ENCODE measurements at places on chromosomes 13 and 19.

GRCh38 chr13:32426990-32427851, 709 bp downstream of the N4BP2L1 start:
- no peak for DNase-seq

DNA sequence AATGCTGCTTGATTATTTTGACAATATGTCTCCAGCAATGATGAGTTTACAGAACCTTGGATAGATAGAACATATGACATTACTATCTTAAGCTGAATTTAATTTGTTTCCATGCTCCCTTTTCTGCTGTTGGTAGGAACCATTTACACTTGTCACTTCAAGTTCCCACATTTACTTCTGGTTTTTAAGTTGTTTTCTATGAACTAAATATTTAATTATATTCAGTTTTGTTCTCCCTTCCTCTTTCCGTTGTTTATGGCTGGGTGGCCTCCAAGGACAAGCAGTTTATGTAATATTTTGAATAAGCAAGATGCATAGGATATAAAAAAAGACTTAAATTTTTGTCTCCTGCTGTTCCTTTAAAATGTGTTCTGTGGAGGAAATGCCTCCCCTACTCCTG, 860.6 kb downstream of the GPC5 start:
- DNase-seq, result no peak

- DNase-seq, result no peak
Observed at GRCh38 chr19:51830274-51830673, 35.3 kb downstream of the FPR3 start.

- DNase-seq, result no peak
Observed at GRCh38 chr13:71516521-71516920, 350.5 kb downstream of the DACH1 start.

- no peak for DNase-seq
Observed at GRCh38 chr13:103876571-103876970, 810.4 kb upstream of the SLC10A2 start.

DNA sequence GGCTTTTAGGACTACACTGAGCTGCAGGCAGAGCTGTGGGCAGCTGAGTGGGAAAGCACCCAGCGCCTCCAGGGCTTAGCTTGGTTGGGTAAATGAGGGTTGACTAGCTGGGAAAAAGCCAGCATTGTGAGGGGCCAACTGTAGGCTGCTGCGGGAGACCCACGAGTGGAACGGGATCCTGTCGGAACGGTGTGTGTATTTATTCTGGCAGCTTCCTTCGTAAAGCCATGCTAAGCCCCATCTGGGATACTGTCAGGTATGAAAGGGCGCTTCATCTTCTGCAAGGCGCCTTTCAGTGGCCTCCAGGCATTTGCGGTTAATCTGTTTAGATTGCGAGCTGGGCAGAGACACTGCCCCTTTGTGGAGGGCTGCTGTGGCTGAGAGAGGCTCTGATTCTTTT, 39.5 kb upstream of the CNMD start:
- DNase-seq, result no peak

Data from smooth muscle cell of the brain vasculature (primary cell).